NB4 (cell line): ENCODE measurements at places on chromosomes 7 and 10.
A peak's percentile ranks its signal among the peaks of the same experiment; 100 is the strongest.

DNA sequence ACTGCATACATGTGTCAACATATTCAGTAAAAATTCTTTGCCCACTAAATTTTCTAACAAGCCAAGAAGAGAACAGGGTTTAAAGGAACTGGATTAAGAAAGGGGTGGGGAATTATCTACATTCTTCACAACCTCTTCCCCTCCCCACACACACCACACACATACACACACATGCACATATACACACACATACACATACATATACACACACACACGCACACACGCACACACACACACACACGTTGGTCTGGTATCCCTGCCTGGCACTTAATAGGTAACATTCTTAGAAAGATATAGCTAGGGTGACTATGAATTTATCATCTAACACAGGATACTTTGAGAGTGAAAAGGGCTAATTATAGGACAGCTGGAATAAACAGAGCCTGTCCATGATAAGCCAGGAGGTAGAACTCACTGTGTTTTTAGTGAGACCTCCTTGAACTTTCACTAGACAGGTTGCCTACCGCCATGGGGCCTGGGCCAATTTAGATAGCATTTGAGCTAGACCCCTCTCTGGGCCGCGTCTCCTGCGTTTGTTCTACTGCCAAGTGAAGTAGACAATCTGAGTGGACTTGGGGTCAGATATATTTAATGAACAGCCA, 33.1 kb upstream of the EPC1 start:
- no peak for DNase-seq

DNA sequence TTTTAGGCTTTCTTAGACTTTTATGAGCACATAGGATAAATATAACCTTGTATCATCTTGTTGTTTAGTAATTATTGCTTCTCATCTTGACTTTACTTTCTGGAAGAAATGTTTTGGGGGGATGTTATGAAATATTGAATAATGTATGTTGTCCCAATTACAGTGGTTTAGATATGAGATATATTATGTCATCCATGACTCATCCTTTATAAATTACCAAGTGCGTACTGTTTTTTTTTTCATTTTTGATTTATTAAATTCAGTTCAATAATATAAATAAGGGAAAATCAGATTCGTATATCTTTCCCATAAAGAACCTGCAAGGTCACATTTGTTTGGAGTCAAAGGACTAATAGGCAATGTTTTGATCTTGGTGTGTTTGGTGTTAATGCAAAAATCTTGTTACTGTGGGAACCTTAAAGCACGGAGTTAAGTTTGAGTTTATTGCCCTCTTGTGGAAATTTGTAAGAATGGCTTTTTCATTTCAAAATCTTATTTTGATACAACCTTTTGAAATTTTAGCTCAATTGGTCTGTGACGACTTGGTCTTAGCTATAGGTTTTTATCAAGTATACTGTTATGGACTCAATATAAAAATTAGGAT, 108.6 kb downstream of the SRI start:
- peak; percentile 66 for DNase-seq

DNA sequence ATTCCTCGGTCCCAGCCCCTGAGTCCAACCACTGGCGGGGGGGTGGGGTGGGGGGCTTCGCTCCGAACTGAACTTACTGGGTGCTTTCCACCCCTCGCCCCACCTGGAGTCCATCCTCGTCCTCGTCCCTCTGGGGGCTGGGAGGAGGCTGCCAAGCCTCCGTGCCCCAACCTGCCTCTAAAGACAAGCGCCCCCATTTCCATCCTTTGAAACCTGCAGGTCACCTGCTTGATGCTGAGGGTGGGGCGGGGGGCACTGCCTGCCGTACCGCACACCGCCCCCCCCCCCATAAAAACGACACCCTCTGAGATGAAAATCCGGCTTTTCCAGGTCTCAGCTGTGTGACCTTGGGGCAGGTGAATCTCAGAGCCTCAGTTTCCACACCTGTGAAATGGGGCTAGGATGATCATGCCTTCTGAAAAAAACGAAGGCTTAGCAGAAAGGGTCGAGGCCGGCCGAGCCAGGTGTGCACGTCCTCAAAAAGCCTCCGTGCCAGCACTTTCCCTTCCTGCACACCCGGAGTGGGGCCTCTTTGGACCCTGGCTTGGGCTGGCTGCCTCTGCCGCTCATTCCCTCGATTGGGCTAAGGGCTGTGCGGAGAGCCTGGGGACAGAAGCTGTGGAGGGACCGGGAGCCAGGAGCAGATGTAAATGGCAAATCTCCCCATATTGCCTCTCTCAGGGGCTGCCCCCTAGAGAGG, 967 bp downstream of the ELFN1 start:
- peak; percentile 25 for DNase-seq

GRCh38 chr7:131544449-131545301, 11.8 kb downstream of the PODXL start:
- peak; percentile 78 for DNase-seq

GRCh38 chr7:34723866-34724490, 66.0 kb downstream of the NPSR1 start:
- no peak for DNase-seq

- no peak for DNase-seq
Observed at GRCh38 chr7:132545756-132546155, 30.5 kb downstream of the PLXNA4 start.

DNA sequence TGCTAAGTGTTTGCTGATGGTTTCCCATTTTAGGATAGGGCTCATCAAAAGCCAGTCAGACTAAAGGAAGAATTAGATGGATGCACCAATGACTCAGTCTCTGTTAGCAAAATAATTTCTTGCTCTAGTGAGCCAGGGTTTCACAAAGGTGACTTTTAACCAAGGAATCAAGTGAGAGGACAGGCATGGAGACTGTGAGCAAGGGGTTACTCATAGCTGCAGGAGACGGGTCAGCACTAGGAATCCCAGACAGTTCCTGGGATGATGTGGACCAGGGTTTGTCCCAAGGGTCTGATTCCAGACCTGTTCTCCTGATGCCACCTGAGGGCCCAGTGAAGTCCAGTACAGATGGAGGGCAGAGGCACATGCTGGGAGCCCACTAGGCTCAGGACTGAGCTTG, 138.1 kb downstream of the NOC3L start:
- DNase-seq: no peak

- DNase-seq: no peak
Observed at GRCh38 chr7:16528520-16528919, 1.9 kb downstream of the LRRC72 start.

DNA sequence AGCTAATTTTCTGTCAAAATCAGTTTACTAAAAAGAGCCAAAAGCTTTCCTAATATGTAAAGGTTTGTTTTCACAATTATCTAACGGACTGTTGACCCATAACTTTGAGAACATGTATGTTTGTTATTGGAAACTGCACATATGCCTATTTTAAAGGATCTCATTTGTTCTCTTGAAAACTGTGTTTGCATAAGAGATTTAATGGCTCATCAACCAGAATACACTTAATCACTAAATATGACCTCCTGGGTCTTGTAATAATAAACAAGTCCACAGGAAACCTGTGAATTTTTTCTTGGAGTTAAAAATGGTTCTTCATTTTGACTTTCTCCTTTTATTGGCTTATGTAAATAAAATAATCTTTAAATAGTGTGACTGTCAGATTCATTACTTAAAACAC, 48.3 kb upstream of the STEAP1B start:
- DNase-seq: no peak

- DNase-seq: no peak
Observed at GRCh38 chr10:67107670-67108069, 181.8 kb downstream of the LRRTM3 start.

- peak; percentile 43 for DNase-seq
Observed at GRCh38 chr7:32533276-32534029, 38.2 kb downstream of the AVL9 start.

- no peak for DNase-seq
Observed at GRCh38 chr7:22765609-22766008, 38.6 kb downstream of the IL6 start.

DNA sequence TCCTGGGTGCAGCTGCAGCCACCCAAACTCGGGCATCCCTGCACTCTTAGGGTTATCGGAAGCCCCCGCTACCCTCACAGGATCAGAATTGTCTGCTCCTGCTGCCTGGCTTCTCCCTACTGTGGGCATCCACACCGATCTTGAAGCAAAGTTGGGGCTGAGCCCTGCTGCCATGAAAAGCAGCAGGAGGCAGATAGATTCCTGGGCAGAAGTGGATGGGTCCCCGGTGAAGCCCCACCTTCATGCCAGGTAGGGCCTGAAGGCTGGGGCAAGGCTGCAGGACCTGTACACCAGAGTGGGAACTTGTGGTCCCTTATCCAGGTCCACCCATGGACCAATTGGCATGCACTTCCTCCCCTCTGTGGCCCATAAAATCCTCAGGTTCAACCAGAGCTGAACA, 922.6 kb upstream of the KCND2 start:
- no peak for DNase-seq

- DNase-seq: peak; percentile 48
Observed at GRCh38 chr7:42886129-42886528, 25.7 kb downstream of the C7orf25 start.

DNA sequence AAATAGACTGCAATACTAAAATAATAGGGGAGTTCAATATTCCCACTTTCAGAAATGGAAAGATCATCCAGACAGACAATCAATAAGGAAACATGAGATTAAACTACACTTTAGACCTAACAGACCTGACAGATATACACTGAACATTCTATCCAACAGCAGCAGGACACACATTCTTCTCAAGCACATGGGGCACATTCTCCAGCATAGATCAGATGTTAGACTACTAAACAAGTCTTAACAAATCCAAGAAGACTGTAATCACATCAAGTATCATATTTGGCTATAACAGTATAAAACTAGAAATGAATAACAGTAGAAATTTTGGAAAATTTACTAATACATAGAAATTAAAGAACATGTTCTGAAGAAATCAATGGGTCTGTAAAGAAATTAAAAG, 458.9 kb upstream of the ANKRD30A start:
- DNase-seq: no peak

GRCh38 chr7:3068530-3068929, 24.9 kb upstream of the CARD11 start:
- peak; percentile 36 for DNase-seq

DNA sequence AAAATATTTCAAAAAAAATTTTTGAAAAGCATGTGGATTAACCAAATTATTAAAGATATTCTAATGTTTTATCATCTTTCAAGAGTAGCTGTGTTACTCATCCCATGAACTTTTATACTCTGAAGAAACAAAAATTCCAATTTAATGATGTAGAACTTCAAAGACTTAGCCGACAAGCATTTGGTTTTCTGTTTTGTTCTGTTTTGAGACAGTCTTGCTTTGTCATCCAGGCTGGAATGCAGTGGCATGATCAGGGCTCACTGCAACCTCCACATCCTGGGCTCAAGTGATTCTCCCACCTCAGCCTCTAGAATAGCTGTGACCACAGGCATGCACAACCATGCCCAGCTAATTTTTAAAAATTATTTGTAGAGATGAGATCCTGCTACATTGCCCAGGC, 17.8 kb upstream of the LCOR start:
- no peak for DNase-seq

GRCh38 chr10:130871406-130871805, 440.1 kb downstream of the TCERG1L start:
- no peak for DNase-seq

DNA sequence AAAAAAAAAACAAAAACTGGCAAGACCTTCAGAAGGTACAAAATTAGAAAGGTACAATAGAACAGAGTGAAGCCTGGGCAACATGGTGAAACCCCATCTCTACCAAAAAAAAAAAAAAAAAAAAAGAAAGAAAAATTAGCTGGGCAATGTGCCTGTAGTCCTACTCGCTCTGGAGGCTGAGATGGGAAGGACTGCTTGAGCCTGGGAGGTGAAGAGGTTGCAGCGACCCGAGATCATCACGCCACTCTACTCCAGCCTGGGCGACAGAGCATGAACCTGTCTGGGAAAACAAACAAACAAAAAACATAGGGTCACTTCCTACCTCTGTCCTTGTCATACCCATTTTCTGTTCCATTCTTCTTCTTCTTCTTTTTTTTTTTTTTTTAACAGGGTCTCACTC, 45.6 kb upstream of the DLG5 start:
- no peak for DNase-seq

DNA sequence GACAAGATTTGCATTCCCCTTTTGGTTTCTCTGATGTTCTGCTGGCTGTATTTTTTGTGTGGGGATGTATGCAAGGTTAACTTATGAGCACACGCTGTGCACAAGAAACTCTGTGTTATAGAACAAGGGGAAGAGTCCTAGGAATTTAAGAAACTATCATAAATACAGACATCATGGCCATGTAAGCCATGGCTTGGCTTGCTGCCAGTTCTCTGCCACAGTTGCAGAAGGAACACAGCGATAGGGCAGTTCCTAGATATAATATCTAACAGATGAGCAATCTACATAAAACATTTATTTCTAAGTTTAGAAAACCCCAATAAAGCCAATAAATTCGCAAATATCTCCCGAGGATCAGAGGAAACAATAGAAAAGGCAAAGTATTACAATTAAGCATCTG, 153.3 kb downstream of the LRRTM3 start:
- DNase-seq: no peak

- no peak for DNase-seq
Observed at GRCh38 chr7:70154521-70155180, 556.4 kb downstream of the AUTS2 start.

- peak; percentile 12 for DNase-seq
Observed at GRCh38 chr10:7529638-7530037, 118.8 kb upstream of the SFMBT2 start.

DNA sequence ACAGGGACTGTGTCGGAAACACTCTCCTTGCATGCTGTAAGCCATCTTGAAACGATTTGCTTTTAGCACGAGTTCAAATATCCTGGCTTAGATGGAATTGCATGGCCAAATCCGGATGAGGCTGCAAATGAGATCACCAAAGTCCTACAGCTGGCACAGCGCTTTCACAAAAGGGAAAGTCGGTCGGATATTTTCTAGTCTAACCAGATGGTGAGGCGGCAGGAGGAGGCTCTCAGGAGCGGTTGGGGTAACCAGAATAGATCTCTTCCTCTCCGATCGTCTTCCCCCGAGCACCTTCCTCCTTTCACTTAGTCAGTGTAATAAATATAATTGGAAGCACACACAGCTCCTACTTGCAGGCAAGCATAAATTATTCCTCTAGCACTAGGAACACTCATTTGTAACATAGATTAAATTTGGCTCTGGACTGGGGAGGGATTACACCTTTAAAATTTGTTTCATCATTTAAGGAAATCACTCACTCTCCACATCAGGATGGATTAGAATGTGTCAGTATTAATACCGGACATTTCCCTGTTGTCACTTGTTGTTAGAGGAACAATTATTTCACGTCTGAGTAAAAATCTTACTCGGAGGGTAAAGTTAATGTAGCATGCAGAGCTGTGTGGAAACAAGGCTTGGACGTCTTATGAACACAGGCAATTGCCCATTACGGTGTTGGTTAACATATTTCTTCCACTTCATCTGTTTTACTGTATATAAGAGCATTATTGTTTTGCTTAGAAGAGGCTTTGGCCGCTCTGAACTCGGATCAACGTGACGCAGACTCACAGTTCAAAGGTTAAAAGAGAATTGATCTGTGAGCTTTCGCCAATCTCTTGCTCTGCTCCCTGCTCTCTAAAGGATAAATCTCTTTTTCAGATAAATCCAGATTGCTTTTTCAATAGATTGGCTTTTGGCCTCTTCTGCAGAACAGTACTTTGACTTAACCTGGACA, 857.9 kb downstream of the TYW1 start:
- DNase-seq: no peak

- DNase-seq: no peak
Observed at GRCh38 chr7:127530148-127530547, 55.2 kb downstream of the GCC1 start.

- peak; percentile 10 for DNase-seq
Observed at GRCh38 chr10:19412531-19412930, 363.9 kb downstream of the MALRD1 start.
